Activated T-cell treated with anti-CD3 and anti-CD28 coated beads for 4 hours (primary cell): ENCODE measurements at places on chromosomes 5 and 9.

GRCh38 chr5:134435560-134435959 lies 23.9 kb upstream of the CDKN2AIPNL start:
- no peak for DNase-seq

GRCh38 chr5:129111351-129111750 lies 16.8 kb downstream of the ISOC1 start:
- DNase-seq, result no peak

DNA sequence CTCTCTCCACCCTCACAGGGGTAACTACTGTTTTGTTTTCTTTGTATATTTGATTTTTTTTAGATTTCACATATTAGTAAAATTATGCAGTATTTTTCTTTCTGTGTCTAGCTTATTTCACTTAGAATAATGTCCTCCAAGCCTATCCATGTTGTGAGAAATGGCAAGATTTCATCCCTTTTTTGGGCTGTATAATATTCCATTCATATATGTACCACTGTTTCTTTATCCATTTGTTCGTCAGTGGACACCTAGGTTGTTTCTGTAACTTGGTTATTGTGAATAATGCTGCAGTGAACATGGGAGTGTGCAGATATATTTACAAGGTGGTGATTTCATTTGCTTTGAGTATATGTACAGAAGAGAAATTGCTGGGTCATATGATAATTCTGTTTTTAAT lies 144.0 kb upstream of the CHD1 start:
- DNase-seq, result no peak

GRCh38 chr9:30301271-30301963 lies 2083.0 kb upstream of the ACO1 start:
- no peak for DNase-seq

- DNase-seq, result no peak
Observed at GRCh38 chr5:117942861-117943519, 1045.4 kb downstream of the DTWD2 start.

DNA sequence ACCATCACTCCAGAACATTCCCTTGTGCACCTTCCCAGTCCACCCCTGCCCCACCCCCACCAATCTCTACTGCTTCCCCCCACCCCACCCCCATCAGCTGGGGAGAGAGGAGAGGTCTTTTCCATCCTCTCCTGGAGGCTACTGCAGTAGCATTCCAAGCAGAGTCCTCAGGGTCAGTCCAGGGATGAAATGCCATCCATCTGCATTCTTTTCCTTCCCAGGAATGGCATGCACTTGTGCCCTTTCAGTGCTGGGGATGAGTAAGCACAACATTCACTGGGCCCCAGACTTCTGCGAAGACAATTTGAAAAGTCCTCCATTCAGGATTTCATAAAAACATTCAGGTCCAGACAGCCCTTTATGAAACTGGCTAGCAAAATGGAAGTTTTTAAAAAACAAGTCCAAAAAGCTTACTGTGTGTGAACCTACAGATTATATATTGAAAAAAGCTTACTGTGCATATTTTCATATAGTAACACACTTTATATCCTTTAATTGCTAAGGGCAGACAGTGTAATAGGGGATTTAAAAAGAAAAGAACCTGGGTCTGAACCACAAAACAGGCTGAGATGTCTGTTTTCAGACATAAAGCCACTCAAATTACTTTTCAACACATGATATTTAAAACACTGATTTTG lies 50.0 kb upstream of the GOLPH3 start:
- no peak for DNase-seq

DNA sequence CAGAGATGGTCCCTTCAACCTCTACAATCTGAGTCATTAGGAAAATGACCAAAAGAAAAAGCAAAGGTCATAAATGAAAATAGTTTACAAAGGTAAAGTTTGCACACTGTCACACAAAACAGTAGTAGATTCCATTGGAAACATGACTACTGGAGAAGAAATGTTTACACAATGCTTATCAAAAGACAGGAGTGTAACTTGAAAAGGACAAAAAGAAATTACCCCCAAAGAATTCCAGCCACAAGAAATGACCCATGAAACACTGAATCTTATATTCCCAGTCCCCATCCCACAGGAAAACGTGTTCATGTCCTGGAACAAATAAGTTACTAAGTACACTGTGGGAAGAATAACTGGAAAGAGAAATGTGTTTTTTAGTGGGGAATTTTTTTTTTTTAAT lies 385.1 kb downstream of the SEMA5A start:
- no peak for DNase-seq

DNA sequence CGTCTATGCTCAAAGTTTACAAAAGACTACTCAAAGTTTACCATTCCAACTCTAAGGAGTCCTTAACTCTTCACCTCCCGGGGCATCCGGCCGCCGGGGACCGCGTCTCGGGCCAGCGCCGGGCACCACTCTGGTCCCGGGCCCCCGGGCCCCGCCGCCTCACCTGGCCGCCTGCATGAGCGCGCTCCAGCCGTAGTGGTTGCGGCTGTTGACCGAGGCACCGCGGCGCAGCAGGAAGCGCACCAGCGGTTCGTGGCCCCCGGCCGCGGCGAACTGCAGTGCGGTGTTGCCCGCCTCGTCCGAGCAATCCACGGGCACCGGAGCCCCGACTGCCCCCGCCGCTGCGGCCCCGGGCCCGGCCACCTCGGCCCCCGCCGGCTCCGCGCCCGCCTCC lies 388 bp downstream of the ANKS6 start:
- no peak for DNase-seq

DNA sequence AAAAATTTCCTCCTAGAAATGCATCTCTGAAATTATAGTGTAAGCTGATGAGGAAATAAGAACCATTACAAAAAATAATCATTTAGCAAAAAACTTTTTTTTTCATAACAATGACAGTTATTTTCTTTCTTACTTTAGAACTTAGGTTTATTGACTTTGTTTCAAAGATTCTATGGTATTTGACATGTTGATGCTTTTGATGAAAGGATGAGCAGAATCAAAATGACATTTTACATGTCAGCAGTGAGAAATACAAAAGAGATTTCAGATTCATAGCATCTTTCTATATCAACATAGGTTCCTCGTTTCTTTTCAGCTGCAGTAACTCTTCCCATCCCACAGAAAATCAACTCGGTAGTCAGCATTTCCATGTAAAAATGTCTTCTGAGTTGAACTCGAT lies 1226.6 kb upstream of the C9orf72 start:
- DNase-seq, result no peak
